ENCODE measurements at places on chromosomes 7 and 10. TPM values are rescaled to one million over a fixed set of nuclear protein-coding genes. Genes with fewer than 3 reads are reported as not detected.

ANKRD2 gene
- total RNA-seq: 6.4 TPM

OR2A12 gene
- not detected for total RNA-seq

ING3 gene
- total RNA-seq: 5.4 TPM

SCIN gene
- 0.45 TPM for total RNA-seq

VSTM4 gene
- total RNA-seq: 0.39 TPM

MRPS17 gene
- 24.3 TPM for total RNA-seq

Measured in A549 treated with ZK216348 at 1 μM for 4 hours (cell line).